DMS153 (cell line): ENCODE measurements at places on chromosomes 1 and 21.

GRCh38 chr21:30333736-30334135 lies 3.8 kb downstream of the KRTAP27-1 start:
- no peak for DNase-seq

- no peak for DNase-seq
These were observed 61.2 kb downstream of the PTPRC start for GRCh38 chr1:198700016-198700392.

DNA sequence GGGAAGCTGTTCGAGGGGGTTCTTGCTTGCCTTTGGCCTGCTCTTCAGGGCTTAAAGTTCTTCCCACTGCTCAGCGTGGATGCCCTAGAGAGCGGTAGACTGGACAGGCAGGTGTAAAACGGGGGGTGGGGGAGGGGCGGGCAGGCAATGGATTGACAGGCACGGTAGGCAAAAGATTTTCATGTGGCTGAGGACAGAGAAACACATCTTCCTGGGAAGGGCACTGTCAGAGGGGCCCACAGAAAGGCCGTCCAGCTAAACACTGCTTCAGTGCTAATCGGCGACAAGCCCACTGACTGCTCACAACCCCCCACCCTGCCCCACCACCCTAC lies 412 bp downstream of the ABCA4 start:
- DNase-seq: no peak

DNA sequence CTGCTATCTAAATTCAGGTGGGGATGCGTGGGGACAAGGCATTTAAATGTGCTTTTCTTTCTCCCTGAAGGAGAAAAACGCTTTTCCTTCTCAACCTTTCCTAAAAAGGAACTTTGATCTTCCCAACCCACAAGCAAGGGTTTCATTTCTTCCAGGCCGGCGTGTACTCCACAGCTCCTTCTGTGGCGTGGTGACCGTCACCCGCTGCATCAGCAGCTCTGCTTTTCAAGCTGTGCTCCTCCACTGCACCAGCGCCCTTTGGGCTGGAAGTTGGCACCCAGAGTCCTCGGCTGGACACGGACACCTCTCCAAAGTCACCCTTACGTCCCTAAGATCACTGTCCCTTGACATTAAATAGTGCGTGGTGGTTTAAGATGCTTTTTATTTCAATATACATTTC lies 54.3 kb downstream of the PEX14 start:
- DNase-seq: no peak

GRCh38 chr1:181180407-181181031 lies 92.0 kb downstream of the IER5 start:
- no peak for DNase-seq

GRCh38 chr1:89762386-89762778 lies 58.5 kb upstream of the LRRC8D start:
- DNase-seq: peak; percentile 24

- DNase-seq: no peak
These were observed 58.3 kb upstream of the MAP1LC3C start for GRCh38 chr1:242056988-242057744.

- DNase-seq: no peak
These were observed 6.2 kb upstream of the LBR start for GRCh38 chr1:225434046-225434445.

GRCh38 chr1:220001095-220001501 lies 45.2 kb downstream of the EPRS1 start:
- no peak for DNase-seq

- peak; percentile 53 for DNase-seq
These were observed 307.0 kb upstream of the PROX1 start for GRCh38 chr1:213680677-213681325.

- DNase-seq: no peak
These were observed 31.6 kb downstream of the ADARB1 start for GRCh38 chr21:45105906-45106485.

GRCh38 chr1:155305881-155306391 lies 2.7 kb upstream of the FDPS start:
- no peak for DNase-seq

DNA sequence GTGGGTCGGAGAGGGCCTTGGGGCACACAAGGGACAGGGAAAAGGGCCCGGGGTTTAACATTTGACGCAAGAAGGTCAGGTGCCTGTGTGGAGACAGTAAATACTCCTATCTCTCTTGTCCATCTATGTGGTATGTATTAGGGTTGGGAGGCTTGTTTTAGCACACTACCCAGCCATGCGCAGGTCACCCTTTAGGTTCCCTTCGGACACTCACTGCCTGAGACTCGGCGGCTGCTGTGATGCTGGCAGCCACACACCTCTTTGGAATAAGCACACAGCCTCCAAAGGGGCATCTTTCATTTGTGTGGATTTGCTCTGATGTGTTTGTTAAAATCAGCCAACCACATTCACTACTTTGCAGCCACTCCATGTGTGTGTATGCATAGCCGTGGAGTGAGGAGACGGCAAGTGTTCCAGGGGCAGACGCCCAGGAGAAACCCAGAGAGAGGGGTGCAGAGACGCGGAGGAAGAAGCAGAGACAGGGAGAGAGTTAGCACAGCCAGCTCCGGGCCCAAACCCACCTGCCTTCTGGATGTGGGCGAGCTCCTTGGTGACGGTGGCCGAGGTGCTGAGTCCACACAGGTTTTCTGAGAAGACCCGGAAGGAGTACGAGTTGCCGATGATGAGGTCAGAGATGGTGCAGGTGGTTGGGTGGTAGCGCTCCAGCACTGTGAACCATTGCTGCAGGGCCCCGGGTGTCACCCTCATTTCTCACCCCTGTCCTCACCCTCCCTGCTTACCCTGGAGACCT lies 5.7 kb downstream of the MYBPH start:
- DNase-seq: no peak

DNA sequence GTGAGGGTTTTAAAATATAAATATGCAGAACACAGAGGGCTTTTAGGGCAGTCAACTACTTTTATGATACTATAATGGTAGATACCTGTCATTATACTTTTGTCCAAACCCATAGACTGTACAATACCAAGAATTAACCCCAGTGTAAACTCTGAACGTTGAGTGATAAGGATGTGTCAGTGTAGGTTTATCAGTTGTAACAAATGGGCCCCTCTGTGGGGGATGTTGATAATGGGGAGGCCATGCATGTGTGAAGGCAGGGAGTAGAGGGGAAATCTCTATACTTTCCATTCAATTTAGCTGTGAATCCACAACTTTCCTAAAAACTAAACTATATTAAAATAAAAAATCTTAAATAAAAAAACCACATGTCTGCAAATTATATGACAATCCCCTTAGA lies 193.5 kb upstream of the CAMK1G start:
- no peak for DNase-seq

DNA sequence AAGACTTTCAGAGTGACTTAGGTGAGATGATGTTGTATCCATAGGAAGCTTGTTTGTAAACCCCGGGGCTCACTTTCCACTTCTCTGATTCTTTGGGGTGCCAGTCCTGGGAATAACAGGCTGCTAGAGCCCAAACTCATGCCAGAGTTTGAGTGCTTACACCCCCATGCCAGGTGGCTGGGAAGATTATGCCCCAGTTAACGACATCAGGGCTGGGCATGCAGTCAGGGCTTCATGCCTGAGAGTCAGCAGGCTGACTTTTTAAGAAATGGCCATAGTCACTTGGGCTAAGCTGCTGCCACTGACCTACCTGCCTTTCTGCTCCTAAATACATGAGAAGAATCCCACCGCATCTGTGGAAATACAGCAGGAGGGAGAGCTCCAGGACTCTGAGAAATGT lies 425.6 kb upstream of the VAMP3 start:
- no peak for DNase-seq

- no peak for DNase-seq
These were observed 74.2 kb upstream of the COX20 start for GRCh38 chr1:244761279-244761678.

DNA sequence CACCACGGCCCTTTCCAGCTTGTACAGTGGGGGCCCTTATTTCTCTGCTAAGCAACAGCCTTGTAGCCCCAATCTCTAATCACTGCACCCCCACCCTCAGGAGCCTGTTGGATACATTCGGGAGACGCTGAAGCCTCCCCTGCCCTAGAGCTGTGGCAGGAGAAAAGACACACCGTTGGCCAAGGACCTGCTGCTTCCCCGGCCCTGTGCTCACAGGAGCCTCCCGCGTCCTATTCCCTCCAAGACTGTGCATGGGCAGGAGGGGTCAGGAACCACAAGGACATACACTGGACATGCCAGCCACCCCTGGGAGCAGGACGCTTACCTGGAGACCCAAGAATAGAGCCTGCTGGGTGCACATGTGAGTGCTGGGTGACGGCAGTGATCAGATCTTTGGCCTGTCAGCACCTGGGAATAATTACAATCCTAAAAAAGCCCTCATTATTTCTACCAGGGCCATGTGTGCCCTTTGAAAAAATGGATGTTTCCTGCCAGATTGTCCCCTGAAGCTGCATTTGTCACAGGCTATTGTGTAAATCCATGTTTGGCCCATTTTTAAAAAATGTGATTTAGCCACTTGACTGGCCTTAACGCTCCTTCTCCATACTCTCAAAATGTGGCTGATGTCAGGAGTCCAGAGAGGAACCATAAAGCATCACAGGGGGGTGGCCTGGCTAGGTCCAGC lies 590.6 kb downstream of the MATN1 start:
- DNase-seq: no peak

DNA sequence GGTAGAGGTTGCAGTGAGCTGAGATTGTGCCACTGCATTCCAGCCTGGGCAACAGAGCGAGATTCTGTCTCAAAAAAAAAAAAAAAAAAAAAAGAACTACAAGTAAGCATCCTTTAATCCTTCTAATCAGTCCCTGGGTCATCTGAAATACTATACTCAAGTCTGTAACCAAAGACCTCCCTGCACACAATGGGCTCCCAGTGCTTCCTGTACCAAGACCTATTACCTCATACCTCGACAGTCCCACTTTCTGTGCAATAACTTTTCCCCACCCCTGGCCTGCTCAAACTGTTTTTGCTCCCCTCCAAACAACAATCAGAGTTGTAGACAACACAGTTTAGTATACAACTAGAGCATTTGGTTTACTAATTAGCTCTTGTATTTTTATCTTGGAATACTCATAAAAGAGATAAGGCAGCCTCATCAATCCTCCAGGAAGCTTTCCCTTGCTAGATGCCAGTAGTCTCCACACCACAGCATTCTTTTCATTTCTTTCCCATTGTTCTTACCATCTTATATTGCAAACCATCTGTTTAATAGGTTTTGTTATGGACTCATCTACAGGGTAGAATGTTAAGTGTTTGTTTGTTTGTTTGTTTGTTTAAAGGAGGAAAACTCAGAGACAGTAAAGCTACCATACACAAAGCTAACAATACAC lies 19.2 kb upstream of the RLF start:
- DNase-seq: no peak

- DNase-seq: no peak
These were observed 5.3 kb downstream of the PADI2 start for GRCh38 chr1:17113963-17114362.

DNA sequence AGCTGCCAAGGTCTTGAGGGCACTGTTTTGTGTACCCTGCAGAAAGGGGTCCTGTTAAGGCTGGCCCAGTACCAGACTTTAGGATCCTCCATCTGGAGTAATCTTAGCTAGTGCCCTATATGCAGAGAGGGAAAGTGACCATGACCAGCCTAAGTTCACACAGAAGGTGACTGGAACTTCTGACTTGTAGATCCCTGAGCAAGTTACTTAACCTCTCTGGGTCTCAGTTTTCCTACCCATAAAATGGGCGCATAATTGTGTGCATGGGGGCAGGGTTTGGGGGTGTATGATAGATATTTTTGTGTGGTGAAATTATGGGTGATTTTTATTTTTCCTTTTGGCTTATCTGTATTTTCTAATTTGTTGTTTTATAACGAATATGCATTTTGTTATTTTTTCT lies 3.3 kb upstream of the SHISAL2A start:
- DNase-seq: no peak

DNA sequence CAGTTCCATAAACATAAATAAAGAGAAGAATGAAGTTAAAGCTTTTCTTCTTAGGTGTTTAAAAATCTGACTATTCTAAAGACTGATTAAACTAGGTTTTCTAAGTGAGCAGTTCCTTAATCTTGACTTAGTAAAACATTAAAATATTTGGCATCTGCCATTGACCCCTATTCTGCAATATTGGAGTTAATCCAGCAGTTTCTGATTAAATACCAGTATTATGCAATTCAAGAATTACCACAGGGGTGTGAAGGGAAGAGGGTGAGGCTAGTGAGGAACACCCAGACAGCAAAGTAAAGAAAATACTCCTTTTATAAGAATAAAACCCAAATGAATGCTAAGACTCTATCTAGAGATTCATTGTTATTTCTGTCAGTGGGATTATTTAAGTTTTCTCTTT lies 40.9 kb downstream of the CLIC4 start:
- DNase-seq: no peak

GRCh38 chr1:185537596-185537995 lies 196.6 kb upstream of the HMCN1 start:
- no peak for DNase-seq

GRCh38 chr1:42419126-42419821 lies 36.5 kb downstream of the ZMYND12 start:
- DNase-seq: peak; percentile 63

DNA sequence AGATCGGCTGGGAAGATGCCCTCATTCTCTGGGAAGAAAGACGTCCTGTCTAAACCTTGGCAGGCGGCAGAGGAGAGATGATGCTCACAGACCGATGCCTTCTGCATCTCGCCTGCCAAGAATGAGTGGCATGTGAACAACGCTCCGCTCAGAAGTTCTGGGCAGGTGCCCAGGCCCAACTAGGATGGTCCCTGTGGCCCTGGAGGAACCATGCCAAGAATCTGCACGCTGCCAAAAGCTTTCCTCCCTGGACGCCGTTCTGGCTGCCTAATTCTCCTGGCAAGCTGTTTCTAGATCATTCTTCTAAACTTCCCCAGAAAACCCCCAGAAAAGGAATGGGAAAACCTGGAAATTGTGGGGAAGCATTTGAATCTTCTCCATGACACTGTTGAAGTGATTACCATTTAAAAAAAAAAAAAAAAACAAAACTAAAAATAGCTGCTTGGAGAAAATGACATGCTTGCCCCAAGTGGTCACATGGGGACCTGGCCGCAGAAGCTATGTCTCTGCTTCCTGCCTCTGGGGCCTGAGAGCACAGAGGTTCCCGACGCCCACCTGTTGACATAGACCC lies 440.9 kb downstream of the PRDM2 start:
- DNase-seq: no peak

DNA sequence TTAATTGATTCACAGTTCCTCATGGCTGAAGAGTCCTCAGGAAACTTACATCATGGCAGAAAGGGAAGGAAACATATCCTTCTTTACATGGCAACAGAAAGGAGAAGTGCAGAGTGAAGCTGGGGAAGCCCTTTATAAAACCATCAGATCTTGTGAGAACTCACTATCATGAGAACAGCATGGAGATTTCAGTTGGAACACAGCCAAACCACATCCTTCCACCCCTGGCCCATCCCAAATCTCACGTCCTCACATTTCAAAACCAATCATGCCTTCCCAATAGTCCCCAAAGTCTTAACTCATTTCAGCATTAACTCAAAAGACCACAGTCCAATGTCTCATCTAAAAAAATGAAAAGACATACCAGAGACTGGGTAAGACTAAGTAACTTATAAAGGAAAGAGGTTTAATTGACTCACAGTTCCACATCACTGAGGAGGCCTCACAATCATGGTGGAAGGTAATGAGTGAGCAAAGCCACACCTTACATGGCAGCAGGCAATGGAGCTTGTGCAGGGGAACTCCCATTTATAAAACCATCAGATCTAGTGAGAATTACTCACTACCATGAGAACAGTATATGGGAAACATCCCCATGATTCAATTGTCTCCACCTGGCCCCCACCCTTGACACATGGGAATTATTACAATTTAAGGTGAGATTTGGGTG lies 105.2 kb downstream of the MRPL39 start:
- no peak for DNase-seq

GRCh38 chr1:6592865-6593593 lies 9.6 kb downstream of the KLHL21 start:
- no peak for DNase-seq

- DNase-seq: no peak
These were observed 129.0 kb downstream of the APP start for GRCh38 chr21:26041431-26042180.
